Right renal pelvis (tissue), 4 donors: ENCODE measurements at places on chromosomes 16 and 17.

GRCh38 chr16:1642148-1642547 lies 30.0 kb downstream of the CRAMP1 start:
- no peak for DNase-seq

- DNase-seq: no peak
These were observed 27.8 kb upstream of the TVP23A start for GRCh38 chr16:10846213-10846998.

DNA sequence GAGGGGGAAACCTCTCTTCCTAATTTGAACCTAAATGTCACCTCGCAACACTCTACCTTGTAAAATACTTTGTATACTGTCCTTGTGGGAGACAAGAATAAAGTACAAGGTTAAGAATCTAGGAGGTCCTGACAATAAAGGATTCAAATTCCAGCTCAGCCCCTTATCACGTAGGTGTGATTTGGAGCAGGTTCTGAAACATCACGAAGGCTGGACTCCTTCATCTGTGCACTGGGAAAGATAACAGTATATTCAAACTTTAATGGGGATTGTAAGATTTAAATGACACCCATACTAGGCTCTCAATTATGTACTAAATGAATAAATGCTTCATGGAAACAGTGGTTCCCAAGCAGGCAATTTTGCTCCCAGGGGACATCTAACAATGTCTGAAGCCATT lies 2.1 kb downstream of the TXNDC11 start:
- no peak for DNase-seq

- no peak for DNase-seq
These were observed 299.4 kb upstream of the IRX3 start for GRCh38 chr16:54585998-54586340.

- DNase-seq: no peak
These were observed 3.3 kb upstream of the NACA2 start for GRCh38 chr17:61594294-61594825.

- DNase-seq: no peak
These were observed 17.3 kb downstream of the NATD1 start for GRCh38 chr17:21235921-21236320.

DNA sequence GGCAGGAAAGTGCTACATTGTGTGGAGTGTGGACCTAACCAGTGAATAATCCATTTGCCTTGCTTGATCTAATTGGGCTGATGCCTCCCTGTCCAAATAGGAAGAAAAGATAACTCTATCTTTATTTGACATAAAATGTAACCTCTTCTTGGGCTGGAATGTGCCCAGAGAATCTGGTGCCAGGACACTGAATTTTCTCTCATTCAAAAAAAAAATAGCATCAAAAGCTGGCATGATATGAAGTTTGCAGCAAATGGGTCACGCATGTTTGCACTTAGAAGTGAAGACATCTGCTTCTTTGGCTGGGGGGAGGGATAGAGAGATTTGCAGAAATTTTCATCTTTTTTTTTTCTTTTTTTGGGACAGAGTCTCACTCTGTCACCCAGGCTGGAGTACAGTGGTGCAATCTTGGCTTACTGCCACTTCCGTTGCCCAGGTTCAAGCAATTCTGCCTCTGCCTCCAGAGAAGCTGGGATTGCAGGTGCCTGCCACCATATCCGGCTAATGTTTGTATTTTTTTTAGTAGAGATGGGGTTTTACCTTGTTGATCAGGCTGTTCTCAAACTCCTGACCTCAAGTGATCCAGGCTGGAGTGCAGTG lies 478.2 kb upstream of the EEF2KMT start:
- no peak for DNase-seq

DNA sequence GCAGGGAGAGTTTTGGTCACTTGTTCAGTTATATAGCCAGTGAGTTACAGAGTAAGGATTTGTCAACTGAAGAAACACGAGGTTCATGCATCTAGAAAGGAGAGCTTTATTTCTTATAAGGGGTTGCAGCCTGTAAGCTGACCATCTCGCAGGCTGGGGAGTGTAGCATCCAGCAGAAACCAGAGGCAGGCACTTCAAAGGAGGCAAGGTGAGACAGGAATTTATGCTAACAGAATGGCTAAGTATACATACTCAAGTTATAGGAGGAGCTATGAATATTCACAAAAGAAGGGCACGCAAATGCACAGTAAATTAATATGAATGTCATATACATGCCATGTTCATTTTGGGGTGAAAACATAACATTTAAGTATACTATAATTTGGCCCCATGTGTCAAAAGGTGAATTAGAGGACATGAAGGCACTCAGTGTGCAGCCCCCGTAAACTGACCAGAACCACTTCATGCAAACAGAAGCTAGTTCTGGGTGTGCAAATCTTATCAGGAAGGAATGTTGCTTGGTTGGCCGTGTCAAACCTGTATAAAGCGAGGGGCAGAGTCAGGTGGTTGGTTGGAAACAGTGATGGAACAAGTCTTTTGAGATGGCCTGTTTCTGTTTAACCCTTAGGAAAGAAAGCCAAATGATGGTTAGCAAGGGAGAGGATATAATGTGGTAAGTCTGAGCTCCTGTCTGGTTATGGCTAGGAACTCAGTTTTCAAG lies 97.0 kb downstream of the GRIN2A start:
- DNase-seq: no peak

- no peak for DNase-seq
These were observed 54.7 kb upstream of the FASN start for GRCh38 chr17:82152556-82153294.

- no peak for DNase-seq
These were observed 201.0 kb upstream of the WSCD1 start for GRCh38 chr17:5869041-5869745.
